Activated gamma-delta T cell treated with anti-CD3 and anti-CD28 coated beads, Interleukin-2, amount 50 U/mL, for 16 hours (primary cell): ENCODE measurements at places on chromosomes 4 and X.
A peak's percentile ranks its signal among the peaks of the same experiment; 100 is the strongest.

- no peak for DNase-seq
Measured at GRCh38 chrX:19094654-19095053, 27.6 kb downstream of the ADGRG2 start.

DNA sequence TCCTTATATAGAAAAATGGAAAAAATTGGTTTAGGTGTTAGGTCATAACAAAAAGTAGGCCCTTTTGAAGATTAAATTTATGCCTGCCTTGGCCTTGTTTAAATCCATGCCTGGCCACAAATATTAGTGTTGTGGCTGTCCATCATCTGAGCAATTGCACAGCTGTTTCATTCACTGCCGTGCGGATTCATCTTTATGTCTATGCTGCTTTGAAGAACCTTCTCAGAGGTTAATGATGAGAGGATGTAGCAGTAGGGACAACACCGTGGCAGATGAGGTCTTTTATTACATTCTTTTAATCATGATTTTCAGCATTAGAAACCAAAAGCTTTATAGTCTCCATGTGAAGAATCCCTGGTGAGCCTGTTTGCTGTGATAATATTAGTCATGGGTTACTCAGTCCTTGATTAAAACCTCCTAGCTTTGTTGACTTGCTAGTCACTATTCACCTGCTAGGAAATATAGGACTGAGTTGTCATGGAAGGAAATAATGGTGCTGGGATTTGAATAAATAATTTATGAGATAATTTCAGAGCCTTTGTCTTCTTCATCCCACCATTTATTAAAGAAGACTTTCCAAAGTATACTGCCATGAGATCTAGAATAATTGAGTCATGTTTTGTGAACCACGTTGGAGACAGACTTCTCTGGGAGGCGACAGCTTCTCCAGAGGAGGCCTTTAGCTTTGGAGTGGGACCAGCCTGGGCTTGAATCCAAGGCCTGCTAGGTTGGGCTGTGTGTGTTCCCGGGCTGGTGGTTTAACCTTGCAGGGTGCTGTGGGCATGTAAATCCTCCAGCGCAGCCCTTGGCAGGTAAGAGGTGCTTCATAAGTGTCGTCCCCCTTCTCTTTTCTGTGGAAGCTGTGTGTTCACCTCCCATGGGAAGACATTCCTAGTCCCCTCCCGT, 53.5 kb downstream of the PTTG2 start:
- no peak for DNase-seq

DNA sequence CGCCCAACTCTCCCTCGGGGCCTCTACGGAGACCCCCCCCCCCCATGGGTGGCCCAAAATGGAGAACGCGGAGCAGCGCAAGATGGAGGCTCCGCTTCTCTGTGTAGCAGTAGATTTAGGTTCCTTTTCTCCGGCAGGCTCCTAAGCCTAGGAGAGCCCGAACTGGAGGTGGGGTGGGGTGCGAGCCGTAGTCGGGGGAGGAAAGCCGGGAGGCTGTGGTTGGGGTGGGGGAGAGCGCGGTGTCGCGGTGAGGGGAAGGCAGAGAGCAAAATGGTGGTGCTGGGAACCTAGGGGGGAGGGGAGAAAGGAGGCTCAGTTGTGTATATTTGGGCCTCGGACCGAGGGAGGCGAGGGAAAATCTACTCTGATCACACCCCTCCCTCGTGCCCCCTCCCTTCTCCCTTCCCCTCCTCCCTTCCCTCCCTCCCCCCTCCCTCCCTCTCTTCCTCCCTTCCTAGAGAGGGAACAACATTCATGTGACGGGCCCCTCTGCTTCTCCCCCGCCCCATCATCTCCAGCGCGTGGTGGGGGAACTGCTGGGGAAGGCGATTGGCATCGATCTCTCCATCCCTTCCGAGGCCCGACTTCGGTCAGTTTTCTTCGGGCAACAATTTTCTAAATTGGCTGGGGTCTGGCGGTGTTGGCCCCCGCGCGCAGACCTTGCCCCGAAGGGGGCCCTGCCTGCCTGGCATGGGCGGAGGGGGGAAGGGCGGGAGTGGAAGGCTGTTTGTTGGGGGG, at the start of gene STAG2:
STAG2 (plus strand) TSS at position 439 of the 738 bp plus-strand sequence. CDS start 60,922 bp downstream, outside the sequence.
- peak; percentile 25 for DNase-seq

GRCh38 chrX:3576886-3577501, 136.5 kb downstream of the PRKX start:
- no peak for DNase-seq

DNA sequence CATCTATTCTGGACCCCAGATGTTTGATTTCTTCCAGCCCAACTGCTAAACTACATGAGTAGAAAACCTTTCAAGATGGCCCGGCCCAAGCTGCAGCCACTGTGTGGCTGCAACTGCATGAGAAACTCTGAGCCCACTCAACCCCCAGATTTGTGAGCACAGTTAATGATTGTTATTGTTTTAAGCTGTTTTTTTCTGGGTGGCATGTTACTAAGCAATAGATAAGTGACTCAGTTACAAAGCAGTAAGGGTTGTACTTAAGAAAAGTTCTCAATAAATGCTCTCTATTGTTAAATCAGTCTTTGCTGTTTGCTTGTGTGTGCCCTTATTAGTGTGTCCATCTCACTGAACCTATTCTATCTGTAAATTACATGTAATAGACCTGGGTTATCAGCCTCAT, 51.8 kb downstream of the GC start:
- DNase-seq: no peak

DNA sequence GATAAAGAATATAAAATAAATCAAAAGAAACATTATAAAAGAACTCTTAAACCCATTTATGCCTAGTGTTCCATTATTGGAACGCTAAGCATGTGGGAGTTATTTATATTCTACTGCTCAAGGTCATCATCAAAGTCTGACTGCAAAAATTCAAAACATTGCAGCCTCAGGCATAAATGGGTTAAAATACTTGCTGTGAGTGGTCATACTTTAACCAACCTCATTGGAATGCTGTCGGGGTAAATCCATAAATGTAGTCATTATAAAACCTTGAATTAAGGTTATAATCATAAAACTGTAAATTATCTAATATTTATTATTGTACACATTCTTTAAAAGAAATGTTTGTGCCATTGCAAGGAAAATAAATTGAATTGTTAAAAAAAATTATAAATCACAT, 55.0 kb downstream of the RPS6KA6 start:
- DNase-seq: no peak

GRCh38 chr4:78057600-78058550, 752 bp downstream of the FRAS1 start:
- no peak for DNase-seq

GRCh38 chrX:11540532-11541377, 125.0 kb downstream of the ARHGAP6 start:
- no peak for DNase-seq

DNA sequence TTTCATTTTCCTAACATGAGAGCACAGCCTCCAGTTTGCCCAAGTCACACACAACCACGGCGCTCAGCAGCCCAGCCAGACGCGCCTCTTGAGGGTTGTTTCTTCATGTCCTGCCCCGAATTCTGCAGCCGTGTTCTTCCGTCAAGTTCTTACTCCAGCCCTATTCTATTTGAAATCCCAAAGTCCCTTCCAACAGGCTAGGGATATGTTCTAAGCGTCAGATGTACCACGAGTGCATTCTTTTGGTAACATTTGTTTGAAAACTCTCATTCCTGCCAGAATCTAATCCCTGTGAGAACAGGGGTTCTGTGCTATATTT, 23.1 kb downstream of the ACSL1 start:
- DNase-seq: no peak
